ENCODE measurements at places on chromosomes 5 and 9.

DNA sequence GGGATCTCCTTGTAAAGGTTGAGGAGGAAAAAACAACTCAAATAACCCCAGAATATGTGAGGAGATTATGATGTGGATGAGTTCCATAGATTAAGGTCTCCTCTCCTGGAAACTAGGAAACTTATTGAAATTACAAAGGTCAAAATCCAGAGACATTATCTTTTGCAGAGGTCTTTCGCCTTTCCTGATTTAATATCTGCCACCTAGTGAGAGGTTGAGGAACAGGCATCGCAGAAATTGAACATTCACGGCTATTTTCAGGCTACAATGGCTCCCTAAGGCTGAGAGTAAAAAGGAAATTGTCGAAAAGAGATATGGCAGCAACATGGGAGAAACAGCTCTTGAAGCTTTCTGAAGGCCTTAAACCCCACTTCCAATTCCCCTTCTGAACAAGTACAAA lies 127.5 kb upstream of the PLCXD3 start:
- DNase-seq = no peak

GRCh38 chr5:158559643-158560042 lies 540.1 kb downstream of the EBF1 start:
- DNase-seq = no peak

DNA sequence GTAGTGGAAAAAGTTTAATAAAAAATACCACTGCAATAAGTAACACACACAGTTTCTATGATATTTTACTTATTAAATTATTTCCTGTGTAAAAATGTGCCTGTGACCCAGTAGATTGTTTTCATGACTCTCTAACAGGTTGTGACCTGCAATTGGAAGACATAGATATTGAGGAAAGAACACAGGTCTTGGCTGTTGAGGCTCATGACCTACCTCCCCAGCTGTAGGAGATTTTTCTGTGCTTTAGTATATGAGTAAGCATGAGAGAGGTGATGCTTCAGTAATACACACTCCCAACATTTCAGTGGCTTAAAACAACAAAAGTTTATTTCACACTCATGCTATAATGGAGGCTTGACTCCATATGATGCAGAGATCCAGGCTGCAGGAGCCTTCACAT lies 47.3 kb upstream of the TNC start:
- DNase-seq = no peak

- DNase-seq = no peak
Measured at GRCh38 chr5:124902097-124902821, 155.8 kb upstream of the ZNF608 start.

- no peak for DNase-seq
Measured at GRCh38 chr9:27770541-27770940, 197.3 kb upstream of the C9orf72 start.

DNA sequence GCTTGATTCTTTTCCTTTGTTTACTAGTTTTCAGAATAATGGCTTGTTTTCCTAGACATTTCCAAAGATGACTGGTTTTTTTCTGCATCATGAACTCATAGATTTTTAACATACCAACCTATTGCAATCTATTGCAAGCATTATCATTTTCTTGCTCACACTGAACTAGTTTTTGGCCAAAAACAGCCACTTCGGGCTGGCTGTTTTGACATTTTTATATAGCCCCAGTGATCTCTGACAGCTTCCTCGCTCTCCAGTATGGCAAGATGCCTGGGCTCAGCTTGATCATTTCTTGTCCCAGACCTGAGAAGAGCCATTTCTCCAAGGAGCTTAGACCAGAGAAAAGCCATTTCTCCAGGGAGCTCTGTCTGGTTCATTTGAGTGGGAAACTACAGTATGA lies 94.3 kb upstream of the MAMDC2 start:
- no peak for DNase-seq

DNA sequence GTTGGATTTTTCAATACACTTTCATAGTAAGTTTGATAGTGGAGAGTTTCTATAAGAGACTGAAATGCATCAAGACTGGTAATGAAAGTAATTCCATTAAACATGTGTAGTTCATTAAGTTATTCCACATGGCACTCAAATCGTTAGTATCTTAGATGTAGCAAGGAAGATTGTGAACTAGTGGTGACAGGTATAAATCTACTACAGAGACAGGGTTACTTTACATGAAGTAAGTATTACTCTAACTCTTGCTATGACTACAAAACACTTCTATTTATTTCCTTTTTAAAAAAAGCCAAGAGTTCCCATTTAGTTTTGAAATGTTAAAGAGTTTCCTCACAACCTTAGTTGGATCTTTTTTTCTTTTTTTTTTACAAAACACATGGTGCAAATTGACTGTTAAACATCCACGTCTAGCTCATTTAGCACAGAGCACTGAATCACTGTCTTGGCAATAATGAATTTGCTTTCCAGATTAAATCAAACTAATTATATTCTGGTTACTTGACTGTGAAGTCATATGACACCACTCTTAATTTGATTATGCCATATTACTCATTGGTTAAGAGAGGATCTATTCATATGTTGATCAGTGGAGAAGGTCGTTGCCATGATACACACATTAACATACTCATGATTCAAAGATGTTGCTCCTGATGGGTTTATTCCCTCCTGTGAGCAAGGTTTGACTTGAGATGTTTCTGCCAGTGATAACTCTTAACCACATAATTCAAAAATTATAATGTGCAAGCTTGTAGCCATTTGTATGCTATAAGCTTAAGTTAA lies 644.8 kb downstream of the EFNA5 start:
- DNase-seq = no peak
